ENCODE measurements at places on chromosomes 3 and 15.

GRCh38 chr15:89845305-89845893 lies 30.7 kb upstream of the ANPEP start:
- no peak for DNase-seq

DNA sequence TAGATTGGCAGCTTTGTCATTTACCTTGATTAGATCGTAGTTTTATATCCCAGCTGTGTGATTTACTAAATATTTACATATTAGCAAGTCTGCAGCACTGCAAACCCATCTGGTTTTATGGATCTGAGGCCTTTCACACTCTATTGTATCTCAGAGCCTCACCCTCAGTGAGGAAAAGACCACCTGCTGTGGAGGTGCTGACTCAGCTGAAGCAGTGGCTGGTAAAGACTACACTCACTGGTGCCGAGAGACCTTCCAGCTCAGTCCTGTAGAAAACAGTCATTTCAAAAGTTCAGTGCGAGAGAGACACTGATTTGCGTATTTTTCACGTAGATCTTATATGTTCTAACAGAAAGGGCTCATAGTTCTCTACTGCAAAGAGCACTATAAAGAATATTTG lies 307.8 kb upstream of the TPM1 start:
- no peak for DNase-seq

DNA sequence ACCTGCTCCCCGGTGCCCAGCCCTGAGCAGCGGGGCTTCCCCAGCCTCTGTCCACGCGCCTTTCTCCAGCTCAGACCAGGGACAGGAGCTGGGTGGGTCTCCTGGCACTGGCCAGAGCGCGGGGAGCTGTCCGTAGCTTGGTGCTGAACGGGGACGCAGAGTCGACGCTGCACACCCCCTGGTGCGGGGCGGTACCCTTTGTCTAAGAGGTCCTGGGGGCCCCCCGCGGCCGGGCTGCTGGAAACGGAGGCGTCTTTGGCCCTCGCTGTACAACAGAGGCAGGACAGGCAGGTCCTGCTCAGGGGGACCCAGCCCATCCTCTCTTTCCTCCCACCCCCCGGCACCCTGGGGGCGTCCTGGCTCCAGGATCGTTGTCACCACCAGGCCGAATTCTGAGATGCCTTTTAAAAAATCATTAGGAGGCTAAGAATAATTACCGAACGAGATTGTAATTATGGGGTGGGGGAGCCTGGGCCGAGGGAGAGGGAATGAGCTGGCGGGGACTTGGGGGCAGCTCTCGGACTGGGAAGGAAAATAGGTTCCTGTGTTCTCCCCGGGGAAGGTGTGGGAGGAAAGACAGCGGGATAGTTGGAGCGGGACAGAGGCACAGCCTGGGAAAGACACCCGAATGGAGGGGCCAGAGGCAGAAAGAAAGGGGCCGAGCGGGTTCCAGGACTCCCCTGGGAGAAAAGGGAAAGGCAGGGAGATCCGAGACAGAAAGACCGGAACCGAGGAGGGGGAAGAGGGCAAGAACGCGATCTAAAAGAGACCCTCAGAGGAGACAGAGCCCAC lies 4.1 kb upstream of the SKOR1 start:
- DNase-seq, result no peak

- DNase-seq, result no peak
These were observed 32.1 kb upstream of the PIAS1 start for GRCh38 chr15:68022061-68022460.

GRCh38 chr3:34483311-34483887 lies 685.0 kb downstream of the PDCD6IP start:
- DNase-seq, result no peak

DNA sequence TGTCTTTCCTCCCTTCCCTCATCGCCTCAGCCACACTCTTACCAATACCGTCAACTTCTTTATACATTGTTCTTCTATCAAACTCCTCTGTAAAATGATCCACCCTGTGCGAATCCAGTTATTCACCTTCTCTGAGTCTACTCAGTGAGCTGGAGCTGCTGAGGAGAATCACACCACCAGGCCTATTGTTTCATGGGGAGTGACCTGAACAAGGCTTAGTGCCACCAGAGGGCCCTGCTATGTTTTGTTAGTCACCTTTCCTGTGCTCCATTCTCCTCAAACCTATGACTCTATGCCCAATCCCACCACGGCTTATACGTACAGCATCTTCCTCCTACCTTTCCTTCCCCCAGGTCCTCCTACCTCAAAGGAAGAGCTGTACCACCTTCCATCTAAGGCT lies 50.4 kb upstream of the MED12L start:
- no peak for DNase-seq

GRCh38 chr3:54949491-54950044 lies 21.7 kb upstream of the LRTM1 start:
- DNase-seq, result no peak

DNA sequence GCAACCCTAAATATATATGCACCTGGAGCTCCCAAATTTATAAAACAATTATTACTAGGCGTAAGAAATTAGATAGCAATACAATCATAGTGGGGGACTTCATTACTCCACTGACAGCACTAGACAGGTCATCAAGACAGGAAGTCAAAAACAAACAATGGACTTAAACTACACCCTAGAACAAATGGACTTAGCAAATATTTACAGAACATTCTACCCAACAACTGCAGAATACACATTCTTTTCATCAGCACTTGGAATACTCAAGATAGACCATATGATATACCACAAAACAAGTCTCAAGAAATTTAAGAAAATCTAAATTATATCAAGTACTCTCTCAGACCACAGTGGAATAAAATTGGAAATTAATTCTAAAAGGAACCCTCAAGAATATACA lies 201.5 kb downstream of the OSBPL10 start:
- DNase-seq, result no peak

GRCh38 chr15:86919581-86919980 lies 839.9 kb downstream of the AGBL1 start:
- no peak for DNase-seq

Data from esophagus squamous epithelium (tissue), 5 donors.